ENCODE measurements at places on chromosomes 1 and 21. TPM values are rescaled to one million over a fixed set of nuclear protein-coding genes. Genes with fewer than 3 reads are reported as not detected.

Gene CLCA1
- total RNA-seq, result not detected

Gene PODN
- not detected for total RNA-seq

Gene GPR3
- total RNA-seq, result 0.65 TPM

Gene KLF17
- total RNA-seq, result not detected

Gene B3GALT2
- 4.1 TPM for total RNA-seq

Gene GPR25
- total RNA-seq, result 0.25 TPM

Gene MLLT11
- 3.2 TPM for total RNA-seq

Gene FMO4
- 1.2 TPM for total RNA-seq

Gene GREM2
- total RNA-seq, result 1.6 TPM

Gene CATSPERE
- total RNA-seq, result 0.93 TPM

Gene RBM11
- 0.38 TPM for total RNA-seq

All from activated CD4-positive, alpha-beta memory T cell treated with anti-CD3 and anti-CD28 coated beads, Interleukin-2, amount 10 ng/mL, durations not matched to agents 7 days and 5 days (primary cell).